ENCODE measurements at places on chromosomes 16 and 17. TPM values are rescaled to one million over a fixed set of nuclear protein-coding genes. Genes with fewer than 3 reads are reported as not detected.

Gene OMG
- 5.0 TPM for total RNA-seq

Gene NUDT16L1
- total RNA-seq, result 26.6 TPM

Gene CD300LB
- 0.58 TPM for total RNA-seq

Gene CNGB1
- not detected for total RNA-seq

Gene CACNG1
- total RNA-seq, result not detected

Gene HOXB3
- total RNA-seq, result 15.0 TPM

Gene CBX2
- total RNA-seq, result 3.6 TPM

Gene HOXB1
- total RNA-seq, result not detected

Gene CYB5D1
- total RNA-seq, result 12.3 TPM

Gene BAHCC1
- 19.8 TPM for total RNA-seq

Gene NPIPA7
- total RNA-seq, result 6.0 TPM

Gene ENPP7
- total RNA-seq, result not detected

GRCh38 chr16:59543641-59544040 lies 809.5 kb upstream of the GOT2 start:
- no peaks in the 10 kb centered on the region for H3K27me3 ChIP-seq
- H3K27ac ChIP-seq, result no peak overlapping the region
- no peak for DNase-seq

DNA sequence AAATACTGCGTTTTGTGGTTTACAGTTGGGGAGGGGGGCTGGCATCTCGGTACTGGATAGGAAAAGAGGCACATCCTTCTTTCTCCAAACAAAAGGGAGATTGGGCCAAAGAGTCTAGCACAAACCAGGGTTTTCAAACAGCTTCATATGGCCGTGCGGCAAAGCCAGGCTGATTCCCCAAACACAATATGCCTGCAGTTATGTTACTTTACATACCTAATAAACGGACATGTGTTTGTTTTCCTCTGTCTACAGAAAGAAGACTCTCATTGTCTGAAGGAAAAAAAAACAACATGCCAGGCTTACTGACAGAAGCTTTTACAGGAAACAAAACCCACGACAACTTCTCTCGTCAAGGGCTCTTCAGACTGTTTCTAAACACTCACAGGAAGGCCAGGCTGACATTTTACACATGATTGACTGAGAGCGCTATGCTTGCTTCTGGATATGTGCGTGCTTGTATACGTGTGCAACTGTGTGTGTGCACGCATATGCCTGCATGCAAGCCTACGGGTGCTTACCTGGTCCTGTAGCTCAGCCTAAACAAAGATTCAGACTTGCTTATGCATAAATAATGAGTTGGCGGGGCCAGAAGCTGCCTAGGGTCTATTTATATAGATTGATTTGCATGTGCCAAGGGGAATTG lies 461.0 kb upstream of the C16orf82 start:
- H3K4me1 ChIP-seq, result no peaks in the 10 kb centered on the region
- no peak overlapping the region for H3K4me3 ChIP-seq

DNA sequence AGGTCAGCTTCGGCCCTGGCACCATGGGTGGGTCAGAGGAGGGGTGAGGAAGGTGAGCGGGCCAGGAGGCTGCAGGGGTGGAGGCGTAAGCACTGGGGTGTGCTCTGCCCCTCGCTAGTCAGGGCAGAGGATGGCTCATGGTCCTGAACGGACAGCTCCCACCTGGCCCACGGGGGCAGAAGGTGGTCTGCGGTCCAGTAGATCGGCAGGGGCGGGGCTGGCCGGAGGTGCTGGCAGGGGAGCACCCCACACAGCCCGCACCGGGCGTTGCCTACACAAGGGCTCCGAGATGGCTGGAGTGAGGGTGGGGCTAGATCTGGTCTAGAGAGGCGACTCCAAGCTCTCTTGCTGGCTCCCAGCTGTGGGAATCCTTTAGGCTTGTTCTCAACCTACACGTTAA lies 8.2 kb downstream of the NPTX1 start:
- no peaks in the 10 kb centered on the region for H3K4me1 ChIP-seq
- H3K4me3 ChIP-seq, result no peak overlapping the region
- no peak overlapping the region for H3K27ac ChIP-seq

GRCh38 chr16:86383488-86384262 lies 126.7 kb upstream of the FOXF1 start:
- no peak for DNase-seq
- H3K27ac ChIP-seq, result peak overlapping the region; percentile 44
- no peak overlapping the region for H3K4me3 ChIP-seq

DNA sequence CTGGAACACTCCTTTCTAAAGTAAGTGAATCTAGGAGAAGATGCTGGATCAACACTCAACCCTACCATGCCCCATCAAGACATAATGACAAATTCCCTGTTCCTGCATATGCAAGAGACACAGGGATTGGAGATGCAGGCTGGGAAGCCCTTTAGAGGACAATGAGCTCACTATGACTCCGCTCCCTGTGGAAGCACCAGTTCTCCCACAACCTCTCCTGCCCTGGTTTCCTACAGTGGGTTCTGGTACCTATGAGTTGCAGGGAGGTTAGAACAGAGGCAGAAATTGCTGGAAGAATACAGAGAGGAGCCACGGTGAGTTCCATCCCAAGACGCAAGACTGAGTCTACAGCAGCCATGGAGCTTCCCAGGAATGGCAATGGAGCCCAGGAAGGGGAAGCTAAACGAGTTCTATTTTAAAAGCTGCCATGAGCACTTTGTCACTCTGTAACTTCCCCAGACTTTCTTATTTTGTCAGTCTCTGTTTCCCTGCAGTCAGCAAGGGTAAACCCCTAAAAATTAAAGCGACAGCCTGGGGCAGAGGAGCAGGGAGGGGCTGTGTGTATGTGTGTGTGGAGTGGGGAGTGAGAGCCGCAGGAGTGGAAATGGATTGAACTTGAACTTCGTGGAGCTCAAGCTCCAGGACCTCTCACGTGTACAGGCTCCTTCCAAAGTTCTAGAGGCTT lies 42.3 kb upstream of the PIK3R6 start:
- H3K4me1 ChIP-seq, result no peaks in the 10 kb centered on the region
- H3K4me3 ChIP-seq, result no peak overlapping the region
- no peaks in the 10 kb centered on the region for H3K27me3 ChIP-seq
- no peak for DNase-seq

GRCh38 chr16:81327011-81327410 lies 12.2 kb downstream of the GAN start:
- no peak for DNase-seq
- no peak overlapping the region for H3K27ac ChIP-seq
- H3K36me3 ChIP-seq, result no peaks in the 10 kb centered on the region
- no peaks in the 10 kb centered on the region for H3K27me3 ChIP-seq
- H3K4me1 ChIP-seq, result no peaks in the 10 kb centered on the region

DNA sequence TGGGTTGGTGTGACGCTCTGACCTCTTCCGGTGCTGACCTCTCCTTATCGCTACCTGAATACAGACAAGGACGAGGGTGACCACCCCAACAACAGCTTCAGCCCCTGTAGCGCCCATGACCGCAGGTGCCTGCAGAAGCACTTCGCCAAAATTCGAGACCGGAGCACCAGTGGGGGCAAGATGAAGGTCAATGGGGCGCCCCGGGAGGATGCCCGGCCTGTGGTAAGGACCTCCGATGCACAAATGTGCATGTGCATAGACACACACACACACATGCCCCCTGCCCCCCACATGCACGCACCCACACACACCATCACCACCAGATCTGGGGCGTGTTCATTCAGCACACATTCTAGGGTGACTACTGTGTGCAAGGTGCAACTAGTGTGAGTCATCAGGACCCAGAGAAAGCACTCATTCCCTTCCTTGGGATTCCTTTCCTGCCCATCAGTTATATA lies 9.7 kb downstream of the IGFBP4 start:
- no peak for DNase-seq
- no peak overlapping the region for H3K4me3 ChIP-seq
- H3K36me3 ChIP-seq, result peaks cover 54% of the 10 kb centered on the region
- H3K4me1 ChIP-seq, result peaks cover 62% of the 10 kb centered on the region

GRCh38 chr17:28579526-28579925 lies 2.8 kb upstream of the ALDOC start:
- no peak overlapping the region for H3K27ac ChIP-seq
- no peaks in the 10 kb centered on the region for H3K4me1 ChIP-seq
- no peaks in the 10 kb centered on the region for H3K36me3 ChIP-seq
- no peak for DNase-seq
- H3K4me3 ChIP-seq, result no peak overlapping the region

- H3K27ac ChIP-seq, result no peak overlapping the region
- peaks cover 10% of the 10 kb centered on the region for H3K4me1 ChIP-seq
- H3K27me3 ChIP-seq, result peaks cover 62% of the 10 kb centered on the region
- no peak overlapping the region for H3K4me3 ChIP-seq
- H3K36me3 ChIP-seq, result no peaks in the 10 kb centered on the region
Observed at GRCh38 chr17:79926142-79926604, 86.9 kb upstream of the CBX4 start.

DNA sequence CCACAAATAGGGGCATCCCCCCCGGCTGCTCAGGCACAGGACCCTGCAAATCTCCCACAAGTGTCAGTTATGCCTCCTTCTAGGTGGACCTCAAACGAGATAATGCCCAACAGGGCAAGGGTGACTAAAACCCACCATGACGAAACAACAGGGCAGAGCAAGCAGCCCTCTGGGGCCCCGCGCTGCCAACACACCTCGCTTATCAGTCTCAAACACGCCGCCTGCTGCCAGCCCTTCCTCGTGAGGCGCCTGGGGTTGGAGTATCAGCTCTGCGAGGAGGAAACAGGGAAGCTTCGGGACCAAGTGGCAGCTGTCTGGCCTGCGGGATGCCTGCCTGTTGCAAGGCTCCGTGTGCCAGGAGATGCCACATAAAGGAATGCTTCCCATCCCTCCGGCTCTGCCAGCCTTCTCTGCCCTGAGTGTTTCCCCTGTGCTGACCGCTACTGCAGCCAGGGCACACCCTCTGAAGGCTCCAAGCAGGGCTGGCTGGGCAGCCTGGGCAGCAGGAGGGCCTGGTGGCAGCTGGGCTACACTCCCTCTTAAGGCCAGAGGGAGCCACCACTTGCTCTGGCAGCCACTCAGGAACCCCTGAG lies 2.5 kb downstream of the SMIM5 start:
- peaks cover 4% of the 10 kb centered on the region for H3K36me3 ChIP-seq
- no peaks in the 10 kb centered on the region for H3K27me3 ChIP-seq
- H3K4me3 ChIP-seq, result no peak overlapping the region
- H3K4me1 ChIP-seq, result peaks cover 41% of the 10 kb centered on the region
- DNase-seq, result peak; percentile 83
- peak overlapping the region; percentile 33 for H3K27ac ChIP-seq

- H3K4me1 ChIP-seq, result no peaks in the 10 kb centered on the region
- no peak overlapping the region for H3K4me3 ChIP-seq
- H3K27me3 ChIP-seq, result no peaks in the 10 kb centered on the region
- peaks cover 15% of the 10 kb centered on the region for H3K36me3 ChIP-seq
- no peak for DNase-seq
Observed at GRCh38 chr16:53812914-53813313, 109.0 kb downstream of the FTO start.

- H3K27ac ChIP-seq, result no peak overlapping the region
- DNase-seq, result no peak
- H3K27me3 ChIP-seq, result no peaks in the 10 kb centered on the region
- H3K36me3 ChIP-seq, result no peaks in the 10 kb centered on the region
- no peaks in the 10 kb centered on the region for H3K4me1 ChIP-seq
- no peak overlapping the region for H3K4me3 ChIP-seq
Observed at GRCh38 chr16:73228649-73229048, 180.7 kb upstream of the ZFHX3 start.

GRCh38 chr17:77372444-77373298 lies 231.9 kb downstream of the SEC14L1 start:
- H3K4me3 ChIP-seq, result peak overlapping the region; percentile 72
- H3K27ac ChIP-seq, result peak overlapping the region; percentile 87
- peak; percentile 94 for DNase-seq
- H3K27me3 ChIP-seq, result no peaks in the 10 kb centered on the region
- no peaks in the 10 kb centered on the region for H3K36me3 ChIP-seq

- no peak for DNase-seq
- H3K4me3 ChIP-seq, result no peak overlapping the region
- H3K36me3 ChIP-seq, result no peaks in the 10 kb centered on the region
- no peaks in the 10 kb centered on the region for H3K27me3 ChIP-seq
Observed at GRCh38 chr17:57242148-57242547, 14.2 kb upstream of the MSI2 start.

- H3K27ac ChIP-seq, result no peak overlapping the region
- no peaks in the 10 kb centered on the region for H3K4me1 ChIP-seq
- DNase-seq, result no peak
- H3K27me3 ChIP-seq, result no peaks in the 10 kb centered on the region
Observed at GRCh38 chr16:74718741-74719610, 18.3 kb upstream of the MLKL start.

GRCh38 chr16:787978-788398 lies at the start of gene RPUSD1:
RPUSD1 (minus strand) TSS chr16:788381; CDS start chr16:787737, 644 bp downstream.
- H3K27me3 ChIP-seq, result no peaks in the 10 kb centered on the region
- no peak for DNase-seq
- H3K4me3 ChIP-seq, result peak within 1 kb of the TSS; percentile 92

- H3K27me3 ChIP-seq, result no peaks in the 10 kb centered on the region
- peaks cover 36% of the 10 kb centered on the region for H3K4me1 ChIP-seq
- H3K36me3 ChIP-seq, result no peaks in the 10 kb centered on the region
- DNase-seq, result no peak
Observed at GRCh38 chr17:50631908-50632571, 2.6 kb upstream of the ABCC3 start.

DNA sequence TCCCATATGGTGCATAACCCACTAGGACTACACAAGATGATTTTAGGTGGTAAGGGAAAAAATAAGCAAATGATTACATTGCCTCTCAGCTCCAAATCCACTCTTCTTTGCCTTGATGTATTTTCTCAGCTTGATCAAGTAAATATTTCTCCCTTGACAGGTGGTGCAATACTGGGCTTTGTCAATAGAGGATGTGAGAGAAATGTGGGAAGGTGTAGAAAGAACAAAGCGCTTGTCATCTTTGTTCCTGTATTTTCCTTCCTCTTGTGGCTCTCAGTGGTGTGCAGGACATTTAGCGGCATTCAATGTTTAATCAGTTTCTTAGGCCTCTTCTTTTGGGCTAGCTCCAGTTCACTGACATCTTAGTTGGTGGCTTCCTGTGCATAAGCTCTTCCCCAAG lies 1165.8 kb upstream of the GOT2 start:
- H3K4me3 ChIP-seq, result no peak overlapping the region
- no peaks in the 10 kb centered on the region for H3K4me1 ChIP-seq
- no peak for DNase-seq
- no peak overlapping the region for H3K27ac ChIP-seq
- H3K36me3 ChIP-seq, result no peaks in the 10 kb centered on the region

DNA sequence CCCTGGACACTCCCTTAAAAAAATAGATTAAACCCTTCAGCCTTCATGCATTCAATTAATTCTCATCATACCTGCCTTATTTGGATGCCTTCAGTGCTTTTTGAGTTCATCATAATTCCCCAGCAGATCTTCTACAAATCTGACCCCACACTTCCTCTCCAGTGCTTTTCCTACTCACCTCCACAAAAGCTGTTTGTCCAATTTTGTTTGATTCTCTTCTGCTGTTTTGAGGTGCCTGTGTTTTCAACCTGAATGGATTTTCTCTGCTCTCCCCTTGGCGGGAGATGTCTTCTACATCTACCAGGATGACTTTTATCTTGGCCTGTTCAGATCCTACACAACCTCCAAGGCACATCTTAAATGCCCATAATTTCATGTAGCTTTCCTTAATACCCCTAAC lies 112.7 kb downstream of the TOX3 start:
- no peaks in the 10 kb centered on the region for H3K36me3 ChIP-seq
- no peaks in the 10 kb centered on the region for H3K27me3 ChIP-seq
- no peak for DNase-seq
- H3K4me1 ChIP-seq, result no peaks in the 10 kb centered on the region
- no peak overlapping the region for H3K4me3 ChIP-seq
- H3K27ac ChIP-seq, result no peak overlapping the region
